ENCODE measurements at places on chromosomes 12 and 14. TPM values are rescaled to one million over a fixed set of nuclear protein-coding genes. Genes with fewer than 3 reads are reported as not detected.

PTHLH gene
- total RNA-seq: 6.0 TPM

SRRM4 gene
- total RNA-seq: not detected

GALNT16 gene
- total RNA-seq: 1.8 TPM

SUOX gene
- total RNA-seq: 9.2 TPM

PPP1R36 gene
- 0.87 TPM for total RNA-seq

Data from aortic smooth muscle cell (primary cell).